Activated T-helper 1 cell treated with anti-CD3 and anti-CD28 coated beads, Interleukin-2, amount 50 U/mL, for 16 hours (primary cell): ENCODE measurements at places on chromosomes 6 and 20.

GRCh38 chr20:49381558-49382493 is 100.6 kb downstream of the KCNB1 start:
- DNase-seq, result no peak

GRCh38 chr6:33843131-33844121 is 39.6 kb upstream of the MLN start:
- DNase-seq, result no peak

DNA sequence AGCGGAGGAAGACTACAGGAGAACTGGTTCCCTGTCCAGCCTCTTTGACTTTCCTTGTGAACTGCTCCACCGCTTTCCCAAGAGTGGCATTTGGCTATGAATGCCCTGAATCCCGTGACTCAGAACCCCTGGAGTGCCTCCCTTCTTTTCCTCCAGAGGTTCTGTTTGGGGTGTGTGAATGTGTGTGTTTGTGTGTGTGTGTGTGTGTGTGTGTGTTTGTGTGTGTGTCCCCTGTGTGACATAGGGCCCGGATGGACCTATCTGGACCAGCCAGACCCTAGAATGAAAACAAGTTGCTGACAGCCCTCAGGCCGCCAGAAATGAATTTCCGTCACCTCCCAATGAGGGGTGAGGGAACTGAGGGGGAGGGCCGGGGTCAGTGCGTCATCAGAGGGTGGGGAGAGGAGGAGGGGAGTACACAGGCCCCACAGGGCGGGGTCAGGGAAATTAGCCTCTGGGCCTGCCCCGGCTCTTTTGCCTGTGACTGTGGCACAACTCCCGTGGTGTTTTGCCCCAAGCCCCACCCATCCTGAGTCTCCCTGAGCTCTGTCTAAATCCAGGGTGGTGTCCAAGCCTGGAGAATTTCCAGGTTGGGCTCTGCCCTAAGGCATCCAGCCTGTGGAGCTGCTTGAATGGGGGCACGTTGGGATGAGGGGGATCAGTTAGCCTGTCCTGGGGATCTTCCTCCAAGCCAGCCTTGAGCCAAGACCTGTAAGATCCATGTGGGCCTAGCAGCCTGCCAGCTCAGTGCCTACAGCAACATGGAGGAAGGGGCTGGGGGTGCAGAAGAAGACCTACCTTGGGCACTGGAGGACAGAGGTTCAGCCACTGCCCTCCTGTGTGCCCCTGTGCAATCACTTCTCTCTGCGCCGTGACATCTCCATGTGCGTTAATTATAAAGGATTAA is 15.2 kb upstream of the MRPS18A start:
- DNase-seq, result no peak

GRCh38 chr6:138427701-138428100 is 23.7 kb downstream of the HEBP2 start:
- no peak for DNase-seq

DNA sequence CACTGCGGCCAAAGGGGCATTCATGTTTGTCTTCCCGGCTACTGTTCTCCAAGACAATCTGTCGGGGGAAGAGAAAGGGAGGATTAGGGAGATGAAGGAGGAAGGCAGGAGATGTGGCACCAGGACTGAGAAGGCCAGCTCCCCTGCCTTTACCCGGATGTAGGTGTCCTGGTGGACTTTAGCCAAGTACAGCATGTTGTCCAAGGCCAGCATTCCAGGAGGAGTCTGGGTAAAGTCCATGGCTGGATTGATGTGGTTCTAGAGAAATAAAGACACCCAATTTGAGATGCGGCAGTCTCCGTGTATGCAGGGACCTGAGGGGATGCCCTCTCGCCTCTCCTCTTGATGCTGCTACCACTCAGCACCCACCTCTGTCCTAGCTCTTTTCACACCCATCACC is 32.0 kb downstream of the ELMO2 start:
- DNase-seq, result no peak
